ENCODE measurements at places on chromosomes 3 and 15.

- no peak for DNase-seq
Measured at GRCh38 chr3:55364421-55364820, 122.7 kb downstream of the WNT5A start.

GRCh38 chr3:26015752-26016151 is 225.9 kb downstream of the OXSM start:
- no peak for DNase-seq

DNA sequence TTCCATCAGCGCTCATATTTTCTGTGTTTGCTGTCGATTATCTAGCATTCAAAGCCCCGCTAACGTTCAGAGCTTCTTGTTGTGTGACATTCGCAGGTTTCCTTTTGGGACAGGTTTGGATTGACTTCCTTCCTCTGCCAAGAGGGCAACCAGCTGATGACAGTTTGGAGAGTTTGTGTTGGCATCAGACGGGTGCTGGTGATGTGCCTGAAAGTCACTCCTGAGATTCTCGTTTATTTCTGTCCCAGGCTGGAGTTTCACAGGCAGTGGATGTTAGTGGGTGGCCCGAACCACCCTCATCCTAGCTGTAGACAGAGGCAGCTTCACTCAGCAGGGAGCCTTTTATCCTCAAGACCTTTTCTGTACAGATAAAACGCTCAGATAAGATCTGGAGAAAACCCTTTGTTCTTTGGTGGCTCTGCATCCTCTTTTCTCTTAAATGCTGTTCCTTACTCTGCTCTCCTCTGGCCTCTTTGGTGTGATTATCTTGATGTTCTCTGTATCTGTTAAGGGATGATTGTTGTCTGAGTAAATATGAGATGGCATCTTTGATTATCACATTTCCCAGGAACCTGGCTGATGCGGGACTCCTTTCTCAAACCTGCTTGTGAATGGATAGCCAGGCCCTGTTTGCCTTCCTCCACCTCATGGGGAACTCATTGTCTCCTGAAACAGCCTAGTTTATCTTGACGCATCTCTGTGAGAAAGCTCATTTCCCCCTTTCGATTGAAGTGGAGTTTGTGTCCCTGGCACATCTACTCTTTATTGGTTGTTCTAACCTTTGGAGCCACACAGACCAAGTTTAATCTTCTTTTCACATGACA is 35.9 kb downstream of the CGNL1 start:
- no peak for DNase-seq

DNA sequence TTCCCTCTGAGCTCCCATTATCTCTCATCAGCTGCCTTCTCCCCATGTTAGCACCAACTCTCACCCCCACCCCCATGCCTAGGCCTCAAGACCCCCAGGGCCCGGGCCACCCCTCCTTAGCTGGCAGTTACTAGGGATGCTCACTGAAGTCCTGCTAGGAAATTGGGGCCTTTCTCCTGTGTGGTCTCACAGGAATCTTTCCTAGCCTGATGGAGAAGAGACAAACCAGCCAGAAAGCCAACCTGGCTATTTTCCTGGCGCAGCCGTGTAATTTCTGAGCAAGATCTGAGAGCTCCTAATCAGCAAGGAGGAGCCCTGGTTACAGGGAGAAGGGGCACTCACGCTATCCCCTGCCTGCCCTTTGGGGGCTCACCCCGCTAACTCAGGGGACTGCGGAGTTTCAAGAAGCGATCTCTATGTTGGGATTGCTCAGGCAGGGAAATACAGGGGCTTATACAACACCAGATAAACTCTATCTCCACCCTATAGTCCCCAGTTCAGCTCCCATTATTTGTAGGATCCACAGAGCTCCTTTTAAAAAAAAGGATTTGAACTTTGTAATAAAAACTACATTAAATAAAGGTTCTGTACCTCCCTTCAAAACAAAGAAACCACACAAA is 25.2 kb downstream of the NR2F2 start:
- no peak for DNase-seq

- DNase-seq, result no peak
Measured at GRCh38 chr3:112376992-112377391, 44.0 kb downstream of the CD200 start.

DNA sequence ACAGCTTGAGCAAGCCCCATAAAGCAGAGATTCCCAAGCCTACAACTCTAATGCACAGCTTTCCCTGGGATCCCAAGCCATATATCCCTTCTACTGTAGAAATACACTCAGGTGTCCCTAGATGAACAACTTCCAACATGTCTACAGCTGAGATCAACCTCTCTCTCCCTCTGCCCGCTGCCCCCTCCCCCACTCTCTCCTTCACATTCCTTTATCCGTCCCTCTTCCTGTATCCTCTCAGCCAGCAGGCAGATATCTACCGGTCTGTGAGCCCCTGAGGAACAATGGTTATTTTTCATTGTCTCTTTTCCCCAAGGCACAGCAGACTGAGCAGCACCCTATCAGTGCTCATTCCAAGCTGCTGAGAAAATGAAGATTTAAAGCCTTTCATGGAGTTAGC is 138.6 kb downstream of the SUCLG2 start:
- DNase-seq, result no peak

GRCh38 chr15:38438031-38438986 is 15.6 kb upstream of the FAM98B start:
- DNase-seq, result no peak

GRCh38 chr15:66651198-66651597 is 50.8 kb upstream of the SMAD6 start:
- no peak for DNase-seq

GRCh38 chr3:53773021-53773436 is 73.2 kb downstream of the CHDH start:
- no peak for DNase-seq

- no peak for DNase-seq
Measured at GRCh38 chr15:82301296-82302016, 38.8 kb downstream of the SAXO2 start.

DNA sequence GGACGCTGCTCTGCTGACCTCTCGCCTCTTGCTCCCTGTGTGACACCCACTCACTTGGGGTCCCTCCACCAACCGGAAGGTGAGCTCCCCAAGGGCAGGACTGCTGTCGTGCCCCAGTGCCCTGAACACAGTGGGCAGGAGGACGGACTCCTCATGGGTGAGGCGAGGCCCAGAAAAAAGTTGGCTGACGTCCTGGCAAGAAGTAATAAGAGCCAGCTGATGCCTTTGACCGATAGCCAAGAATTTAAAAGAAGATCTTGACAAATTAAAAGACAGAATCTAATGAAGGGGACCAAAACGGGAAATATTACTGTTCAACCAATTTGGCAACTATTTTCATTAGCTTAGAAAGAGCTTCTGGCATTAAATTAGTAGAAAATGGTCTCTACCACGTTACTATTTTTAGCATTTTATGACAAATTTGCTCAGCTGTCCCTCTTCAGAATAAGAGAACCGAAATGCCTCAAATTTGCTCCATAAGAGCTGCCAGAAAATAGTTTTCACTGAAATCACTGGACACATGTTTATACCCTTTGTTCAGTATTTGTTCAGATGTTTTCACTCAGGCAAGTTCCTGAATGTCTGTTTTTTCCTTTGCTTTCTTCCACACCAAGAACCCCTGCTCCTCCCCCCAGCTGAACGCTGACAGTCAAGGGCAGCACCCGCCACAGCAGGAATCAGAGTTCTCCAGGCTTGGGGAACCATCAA is 60.5 kb downstream of the XXYLT1 start:
- no peak for DNase-seq

GRCh38 chr3:56975567-56975966 is 84.9 kb upstream of the SPATA12 start:
- DNase-seq, result no peak

DNA sequence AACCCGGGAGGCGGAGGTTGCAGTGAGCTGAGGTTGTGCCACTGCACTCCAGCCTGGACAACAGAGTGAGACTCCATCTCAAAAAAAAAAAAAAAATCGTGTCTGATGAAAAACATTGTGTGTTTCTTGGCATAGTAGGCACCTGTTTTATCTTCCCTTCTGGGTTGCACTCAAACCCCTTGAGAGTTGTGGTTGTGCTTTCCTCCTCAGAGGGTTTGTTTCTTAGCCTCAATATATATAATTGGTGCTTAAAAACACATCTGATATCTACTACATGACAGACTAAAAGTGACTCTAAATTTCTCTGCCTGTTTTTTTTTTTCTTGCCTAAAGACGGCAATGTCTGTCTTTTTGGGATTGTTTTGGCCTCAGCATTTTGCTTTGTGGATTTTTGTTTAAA is 7.6 kb downstream of the NR1D2 start:
- no peak for DNase-seq

DNA sequence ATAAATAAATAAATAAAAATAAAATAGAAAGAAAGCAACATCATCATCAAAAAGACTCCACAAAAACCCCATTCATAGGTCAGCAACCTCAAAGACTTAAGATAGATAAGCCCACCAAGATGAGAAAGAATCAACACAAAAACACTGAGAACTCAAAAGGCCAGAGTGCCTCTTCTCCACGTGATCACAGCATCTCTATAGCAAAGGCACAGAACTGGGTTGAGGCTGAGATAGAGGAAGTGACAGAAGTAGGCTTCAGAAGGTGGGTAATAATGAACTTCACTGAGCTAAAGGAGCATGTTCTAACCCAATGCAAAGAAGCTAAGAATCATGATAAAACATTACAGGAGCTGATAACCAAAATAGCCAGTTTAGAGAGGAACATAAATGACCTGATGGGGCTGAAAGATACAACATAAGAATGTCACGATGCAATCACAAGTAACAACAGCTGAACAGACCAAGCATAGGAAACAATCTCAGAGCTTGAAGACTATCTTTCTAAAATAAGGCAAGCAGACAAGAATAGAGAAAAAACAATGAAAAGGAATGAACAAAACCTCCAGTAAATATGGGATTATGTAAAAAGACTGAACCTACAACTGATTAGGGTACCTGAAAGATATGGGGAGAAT is 26.4 kb downstream of the GNB5 start:
- no peak for DNase-seq

- DNase-seq, result no peak
Measured at GRCh38 chr15:41507820-41508290, 5.8 kb downstream of the LTK start.

GRCh38 chr15:32994810-32995424 is 199.6 kb downstream of the FMN1 start:
- no peak for DNase-seq

DNA sequence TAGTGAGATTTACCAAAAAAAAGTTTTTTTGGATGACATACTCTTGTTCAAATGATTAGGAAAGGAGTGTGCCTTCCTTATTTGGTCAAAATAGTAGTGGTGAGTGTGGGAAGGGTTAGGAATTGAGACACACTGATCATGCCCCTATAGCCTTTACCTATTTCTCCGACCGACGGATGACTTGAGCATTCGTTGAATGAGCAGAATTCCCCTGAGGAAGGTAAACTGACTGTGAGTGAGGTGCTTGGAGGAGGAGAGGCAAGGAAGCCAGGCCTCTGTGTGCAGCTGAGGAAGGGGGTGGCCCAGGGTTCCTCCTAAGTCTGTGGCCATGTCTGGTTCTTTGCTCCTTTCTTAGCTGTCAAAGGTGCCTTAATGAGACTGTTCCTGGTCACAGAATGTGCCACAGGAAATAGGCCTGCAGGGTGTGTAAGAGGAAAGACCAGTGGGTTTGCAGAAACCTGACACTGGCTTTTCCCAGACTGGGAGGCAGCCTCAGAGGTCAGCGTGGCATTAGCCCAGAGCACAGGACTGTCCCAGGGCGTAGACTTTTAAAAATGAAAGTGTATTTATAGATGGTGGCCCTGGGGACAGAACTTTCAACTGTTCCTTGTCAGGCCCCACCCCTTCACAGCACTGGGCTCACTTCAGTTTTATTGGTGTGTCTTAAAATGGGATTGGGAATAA is 307.7 kb upstream of the C2CD4B start:
- DNase-seq, result no peak

DNA sequence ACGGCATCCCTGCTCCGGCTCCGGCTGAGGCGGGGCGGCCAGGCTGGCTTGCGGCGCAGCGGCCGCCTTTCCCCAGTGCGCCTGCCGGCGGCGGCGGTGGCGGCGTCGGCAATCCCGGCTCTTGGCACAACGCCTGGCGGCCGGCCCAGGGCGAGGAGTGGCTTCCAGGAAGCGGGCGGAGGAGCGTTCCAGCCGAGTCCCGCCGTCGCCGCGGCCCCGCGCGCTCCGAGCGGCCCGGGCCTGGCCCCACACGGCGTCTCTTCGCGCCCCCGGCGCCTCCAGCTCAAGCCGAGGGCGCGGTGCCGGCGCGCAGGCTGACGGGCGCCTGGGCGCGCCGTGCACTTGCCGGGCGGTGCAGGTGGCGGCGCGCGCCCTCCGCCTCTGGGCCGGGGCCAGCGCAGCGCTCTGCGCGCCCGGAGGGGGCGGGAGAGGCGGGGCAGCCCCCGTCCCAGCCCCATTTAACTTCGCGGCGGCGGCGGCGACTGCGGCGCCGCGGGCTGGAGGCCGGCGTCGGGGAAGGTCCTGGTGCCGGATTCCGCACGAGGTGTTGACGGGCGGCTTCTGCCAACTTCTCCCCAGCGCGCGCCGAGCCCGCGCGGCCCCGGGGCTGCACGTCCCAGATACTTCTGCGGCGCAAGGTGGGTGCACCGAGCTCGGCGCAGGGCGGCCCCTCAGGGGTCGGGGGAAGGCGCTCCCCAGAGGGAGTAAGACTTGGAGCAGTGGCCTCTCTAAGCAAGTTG is at the start of gene ADAMTSL3:
ADAMTSL3 (plus strand) TSS at position 485 of the 740 bp plus-strand sequence. CDS start 1,639 bp downstream, outside the sequence.
- DNase-seq, result no peak

DNA sequence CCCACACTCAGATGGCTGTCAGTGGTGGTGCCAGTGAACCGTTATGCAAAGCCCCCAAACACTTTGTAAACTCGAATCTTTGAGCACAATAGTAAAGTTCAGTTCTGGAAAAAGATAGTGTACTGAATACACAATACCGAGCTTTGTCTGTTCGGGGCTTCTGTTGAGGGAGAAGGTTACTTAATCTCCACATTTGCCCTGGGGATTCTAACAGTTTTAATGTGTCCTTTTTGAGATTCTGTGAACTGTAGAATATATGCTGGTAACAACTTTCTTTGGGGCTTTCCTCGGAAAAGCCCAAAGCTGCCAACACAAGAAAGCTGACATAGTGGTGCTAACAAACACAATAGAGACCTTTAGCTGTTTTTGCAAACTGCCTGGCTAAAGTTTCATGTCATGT is 686.5 kb downstream of the ROBO1 start:
- DNase-seq, result no peak

GRCh38 chr3:144662729-144663128 is 691.1 kb downstream of the DIPK2A start:
- DNase-seq, result no peak

GRCh38 chr3:129003578-129004112 is 2.5 kb downstream of the EFCC1 start:
- DNase-seq, result no peak

GRCh38 chr15:82750831-82751180 is 41.1 kb upstream of the AP3B2 start:
- no peak for DNase-seq

DNA sequence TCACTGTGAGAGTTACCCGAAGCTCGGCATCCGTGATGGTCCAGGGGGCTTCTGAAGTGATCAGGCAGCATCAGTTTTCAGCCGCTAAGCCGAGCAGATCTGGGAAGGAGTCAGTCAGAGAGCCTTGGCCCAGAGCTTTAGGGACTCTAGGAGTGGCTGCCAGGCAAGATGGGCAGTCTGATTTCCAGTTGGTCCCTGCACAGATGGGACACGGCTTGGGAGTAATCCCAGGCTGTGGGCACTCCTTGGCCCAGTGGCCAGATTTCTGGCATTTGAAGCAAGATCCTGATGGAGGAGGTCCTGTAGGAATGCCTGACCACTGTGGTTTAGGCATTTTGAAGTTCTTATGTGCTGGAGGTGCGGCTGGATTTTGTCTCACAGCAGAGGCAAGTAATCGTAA is 10.5 kb upstream of the IP6K2 start:
- no peak for DNase-seq

- DNase-seq, result no peak
Measured at GRCh38 chr3:48543271-48543866, 13.2 kb downstream of the PFKFB4 start.

GRCh38 chr3:118734664-118735063 is 300.0 kb downstream of the IGSF11 start:
- DNase-seq, result no peak

- no peak for DNase-seq
Measured at GRCh38 chr15:89184357-89184756, 37.0 kb downstream of the RLBP1 start.
